ENCODE measurements at places on chromosomes 2 and 18. TPM values are rescaled to one million over a fixed set of nuclear protein-coding genes. Genes with fewer than 3 reads are reported as not detected.

GRCh38 chr2:135175177-135175576, 123.1 kb downstream of the RAB3GAP1 start:
- H3K27ac ChIP-seq, result no peak overlapping the region
- H3K36me3 ChIP-seq, result no peaks in the 10 kb centered on the region
- H3K27me3 ChIP-seq, result no peaks in the 10 kb centered on the region
- H3K4me1 ChIP-seq, result no peaks in the 10 kb centered on the region
- no peak overlapping the region for H3K4me3 ChIP-seq

The MTIF2 gene
- total RNA-seq, result 49.9 TPM

DNA sequence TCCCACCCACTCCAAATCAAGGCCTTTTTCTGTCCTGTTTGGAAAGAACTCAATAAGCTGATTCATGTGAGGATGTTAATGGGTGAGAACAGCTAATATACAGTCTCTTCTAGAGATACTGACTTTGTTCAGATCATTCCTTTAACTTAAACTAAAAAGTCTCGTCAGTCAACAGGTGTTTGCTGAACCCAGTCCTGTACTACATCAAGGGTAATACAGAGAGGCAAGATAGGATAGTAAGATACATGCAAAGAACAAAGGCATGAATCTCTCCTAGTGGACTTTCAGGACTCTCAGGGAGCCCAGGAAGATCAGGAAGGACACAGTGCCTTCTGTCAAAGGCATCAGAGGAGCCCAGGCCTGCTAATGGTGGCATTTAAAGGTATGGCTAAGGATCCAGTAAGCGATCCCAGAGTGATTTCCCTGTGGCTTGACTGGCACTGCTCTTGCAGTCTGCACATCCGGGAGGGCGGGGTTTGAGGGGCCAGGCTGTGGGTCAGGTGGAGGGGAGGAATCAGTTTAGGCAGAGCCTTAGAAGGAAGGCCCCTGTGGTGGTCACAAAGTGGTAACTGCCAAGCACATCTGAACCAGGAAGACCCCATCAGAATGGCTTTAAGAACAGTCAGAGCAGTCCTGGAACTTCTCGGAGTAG, 54.0 kb downstream of the EPAS1 start:
- no peaks in the 10 kb centered on the region for H3K36me3 ChIP-seq
- no peaks in the 10 kb centered on the region for H3K27me3 ChIP-seq
- no peaks in the 10 kb centered on the region for H3K4me1 ChIP-seq
- H3K27ac ChIP-seq, result no peak overlapping the region

DNA sequence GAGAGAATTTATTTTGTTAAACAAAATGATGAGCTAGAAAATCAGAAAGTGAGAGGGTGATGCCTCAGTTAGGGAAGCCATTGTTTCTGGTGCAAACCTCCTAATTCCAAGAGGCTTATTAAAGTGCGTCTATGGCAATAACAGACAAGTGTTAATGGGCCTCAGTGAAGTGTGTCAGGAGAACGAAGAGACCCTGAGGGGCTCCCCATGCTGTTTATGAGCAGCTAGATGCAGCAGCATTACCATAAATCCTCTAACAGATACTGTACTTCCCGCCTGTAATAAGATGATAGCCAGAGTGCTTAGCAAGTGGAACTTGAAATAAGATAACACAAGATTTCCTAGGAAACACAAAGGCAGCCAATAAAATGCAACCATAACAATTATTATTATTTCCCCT, 157.4 kb downstream of the MYT1L start:
- H3K4me1 ChIP-seq, result no peaks in the 10 kb centered on the region
- H3K36me3 ChIP-seq, result no peaks in the 10 kb centered on the region
- DNase-seq, result no peak
- no peak overlapping the region for H3K4me3 ChIP-seq
- no peaks in the 10 kb centered on the region for H3K27me3 ChIP-seq
- no peak overlapping the region for H3K27ac ChIP-seq

The FEV gene
- 2.9 TPM for total RNA-seq

The CYP26B1 gene
- 1.9 TPM for total RNA-seq

DNA sequence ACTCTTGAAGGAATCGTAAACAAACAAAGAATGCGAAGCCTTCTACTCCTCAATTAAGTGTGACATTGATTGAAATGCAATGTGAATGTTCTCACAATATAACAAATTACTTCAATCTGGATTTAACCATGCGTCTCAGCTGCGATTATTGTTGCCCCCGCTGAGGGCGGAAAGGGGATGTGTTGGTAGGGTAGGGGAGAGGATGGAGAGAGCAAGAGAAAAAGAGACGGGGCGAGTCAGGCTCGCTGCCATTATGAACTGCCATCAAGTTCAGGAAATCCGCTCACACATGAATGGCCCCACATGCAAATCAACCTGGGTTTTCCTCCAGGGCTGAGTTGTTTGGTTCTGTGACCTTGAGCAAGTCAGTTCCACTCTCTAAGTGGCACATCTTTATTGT, 129.8 kb downstream of the PXDN start:
- H3K4me3 ChIP-seq, result no peak overlapping the region
- H3K27ac ChIP-seq, result no peak overlapping the region
- DNase-seq, result no peak
- peaks cover 8% of the 10 kb centered on the region for H3K4me1 ChIP-seq
- no peaks in the 10 kb centered on the region for H3K27me3 ChIP-seq

- no peak overlapping the region for H3K27ac ChIP-seq
- H3K4me1 ChIP-seq, result no peaks in the 10 kb centered on the region
- DNase-seq, result no peak
- no peak overlapping the region for H3K4me3 ChIP-seq
- no peaks in the 10 kb centered on the region for H3K27me3 ChIP-seq
- no peaks in the 10 kb centered on the region for H3K36me3 ChIP-seq
Observed at GRCh38 chr2:120514521-120514920, 168.6 kb downstream of the INHBB start.

DNA sequence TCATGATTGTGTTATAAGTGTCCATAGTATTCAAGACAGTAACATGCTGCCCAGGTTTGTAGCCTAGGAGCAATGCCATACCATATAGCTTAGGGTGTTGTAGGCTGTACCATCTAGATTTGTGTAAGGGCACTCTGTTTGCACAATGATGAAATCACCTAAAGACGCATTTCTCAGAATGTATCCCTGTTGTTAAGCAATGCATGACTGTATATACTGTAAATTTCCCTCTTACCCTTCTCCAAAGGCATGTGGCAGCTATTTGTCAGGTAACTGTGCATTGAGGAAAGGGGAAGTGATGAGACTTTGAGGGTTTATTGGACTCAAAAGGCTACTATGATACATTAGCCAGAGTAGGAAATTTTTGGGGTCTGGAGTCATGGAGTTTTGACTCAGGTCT, 180.8 kb downstream of the VAPA start:
- DNase-seq, result no peak
- H3K4me1 ChIP-seq, result no peaks in the 10 kb centered on the region
- no peaks in the 10 kb centered on the region for H3K36me3 ChIP-seq
- H3K27me3 ChIP-seq, result no peaks in the 10 kb centered on the region
- no peak overlapping the region for H3K27ac ChIP-seq

GRCh38 chr2:237423891-237424290, 9.9 kb upstream of the COL6A3 start:
- H3K27me3 ChIP-seq, result no peaks in the 10 kb centered on the region
- no peaks in the 10 kb centered on the region for H3K36me3 ChIP-seq
- DNase-seq, result no peak

The TNFRSF11A gene
- total RNA-seq, result 86.6 TPM

The CYP27C1 gene
- 0.19 TPM for total RNA-seq

DNA sequence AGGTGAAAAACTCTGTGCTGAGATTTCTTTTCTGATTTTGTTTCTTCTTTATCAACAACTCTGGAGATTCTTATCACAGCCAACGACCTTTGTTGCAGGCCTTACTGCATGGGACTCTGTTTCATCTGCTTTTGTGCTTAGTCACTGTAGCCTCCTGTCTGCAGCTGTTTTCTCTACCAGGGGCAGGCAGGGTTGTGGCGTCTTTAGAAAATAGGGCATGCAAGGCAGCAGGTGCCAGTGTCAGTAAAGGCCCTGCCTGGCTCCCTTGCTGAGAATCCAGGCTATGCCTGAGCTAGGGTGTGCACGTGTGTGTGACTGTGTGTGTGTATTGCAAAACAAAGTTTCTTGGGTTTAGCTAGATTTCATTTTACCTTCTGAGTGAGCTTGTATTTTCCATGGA, 14.6 kb upstream of the SLC9A2 start:
- H3K27ac ChIP-seq, result no peak overlapping the region
- no peak for DNase-seq
- H3K4me1 ChIP-seq, result no peaks in the 10 kb centered on the region
- H3K27me3 ChIP-seq, result no peaks in the 10 kb centered on the region
- H3K4me3 ChIP-seq, result no peak overlapping the region
- no peaks in the 10 kb centered on the region for H3K36me3 ChIP-seq

GRCh38 chr18:69128978-69129377, 271.7 kb upstream of the DOK6 start:
- H3K27me3 ChIP-seq, result no peaks in the 10 kb centered on the region
- H3K27ac ChIP-seq, result no peak overlapping the region
- H3K4me3 ChIP-seq, result no peak overlapping the region

All from colonic mucosa (tissue), 4 donors.